ENCODE measurements at places on chromosomes 6 and 20.

DNA sequence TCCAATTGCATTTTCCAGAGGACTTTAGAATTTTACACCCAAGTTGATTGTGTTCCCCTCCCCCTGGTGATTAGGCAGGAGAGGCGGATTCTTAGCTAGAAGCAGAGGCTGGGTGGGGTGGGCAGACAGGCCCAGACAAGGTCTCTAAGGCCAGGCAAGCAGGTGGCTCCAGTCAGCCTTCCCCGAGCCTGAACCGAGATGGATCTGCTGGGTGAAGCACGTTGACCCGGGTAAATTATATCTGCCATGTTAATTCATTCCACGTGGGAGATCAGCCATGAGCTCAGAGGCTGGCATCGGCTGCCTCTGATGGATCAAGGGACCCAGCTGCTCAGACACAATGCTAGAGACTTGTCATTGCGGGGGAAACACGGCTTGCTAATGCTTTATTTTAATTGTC is 159.5 kb upstream of the MAFB start:
- DNase-seq, result no peak

DNA sequence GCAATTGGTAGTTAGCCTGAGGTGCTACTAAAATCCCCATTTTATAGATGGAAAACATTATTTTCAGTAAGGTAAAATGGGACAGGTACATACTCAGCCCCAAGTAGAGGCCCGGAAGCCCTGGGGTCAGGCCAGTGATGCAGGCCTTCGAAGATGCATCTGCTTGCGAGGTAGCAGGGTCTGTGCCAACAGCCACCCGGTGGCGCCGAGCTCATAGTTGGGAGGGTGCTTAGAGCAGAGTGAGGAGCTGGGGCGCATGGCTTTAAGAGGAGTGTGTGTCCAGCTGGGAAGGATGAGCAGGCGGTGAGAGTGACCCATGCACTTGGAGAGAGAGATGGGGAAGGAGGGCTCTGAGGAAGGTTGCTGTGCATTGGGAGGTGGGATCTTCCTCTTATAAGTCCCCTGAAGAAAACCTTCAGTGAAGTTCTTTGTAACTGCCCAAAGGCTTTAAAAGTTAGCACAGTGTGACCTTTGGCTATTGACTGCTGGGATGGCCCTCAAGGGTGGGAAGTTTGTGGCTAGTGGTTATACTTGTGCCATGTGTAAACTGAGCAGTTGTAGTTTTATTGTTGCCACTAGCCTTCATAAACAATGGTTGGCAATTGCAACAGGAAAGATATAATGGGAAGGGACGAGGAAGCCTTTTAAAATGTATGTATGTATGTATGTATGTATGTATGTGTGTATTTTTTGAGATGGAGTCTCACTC is 71.1 kb downstream of the TOX2 start:
- no peak for DNase-seq

- no peak for DNase-seq
Measured at GRCh38 chr6:142975365-142975764, 30.4 kb upstream of the HIVEP2 start.

DNA sequence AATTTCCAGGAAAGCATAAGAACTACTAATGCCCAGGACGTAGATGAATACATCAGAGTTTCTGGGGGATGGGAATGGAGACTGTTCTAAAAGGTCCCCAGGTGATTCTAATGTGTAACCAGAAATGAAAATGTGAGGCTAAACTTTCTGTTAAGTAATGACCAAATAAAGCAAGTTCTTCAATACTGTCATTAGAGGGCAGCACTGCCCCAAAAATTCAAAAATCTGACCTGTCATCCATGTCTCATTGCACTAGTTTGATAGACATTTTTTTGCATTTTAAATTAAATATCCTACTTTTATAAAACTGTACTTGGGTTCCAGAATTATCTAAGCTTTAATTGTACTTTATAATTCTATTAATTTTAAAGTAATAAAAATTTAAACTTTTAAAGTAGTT is 94.9 kb downstream of the RFX6 start:
- DNase-seq, result peak; percentile 49

DNA sequence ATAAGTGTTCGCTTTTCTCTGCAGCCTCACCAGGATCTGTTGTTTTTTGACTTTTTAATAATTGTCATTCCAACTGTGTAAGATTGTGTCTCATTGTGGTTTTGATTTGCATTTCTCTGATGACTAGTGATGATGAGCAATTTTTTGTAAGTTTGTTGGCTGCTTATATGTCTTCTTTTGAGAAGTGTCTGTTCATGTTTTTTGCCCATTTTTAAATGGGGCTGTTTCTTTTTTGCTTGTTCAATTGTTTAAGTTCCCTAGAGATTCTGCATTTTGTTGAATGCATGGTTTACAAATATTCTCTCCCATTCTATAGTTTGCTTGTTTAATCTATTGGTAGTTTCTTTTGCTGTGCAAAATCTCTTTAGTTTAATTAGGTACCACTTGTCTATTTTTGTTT is 295.9 kb downstream of the PACRG start:
- no peak for DNase-seq

GRCh38 chr6:16358531-16359138 is 120.2 kb downstream of the GMPR start:
- no peak for DNase-seq

DNA sequence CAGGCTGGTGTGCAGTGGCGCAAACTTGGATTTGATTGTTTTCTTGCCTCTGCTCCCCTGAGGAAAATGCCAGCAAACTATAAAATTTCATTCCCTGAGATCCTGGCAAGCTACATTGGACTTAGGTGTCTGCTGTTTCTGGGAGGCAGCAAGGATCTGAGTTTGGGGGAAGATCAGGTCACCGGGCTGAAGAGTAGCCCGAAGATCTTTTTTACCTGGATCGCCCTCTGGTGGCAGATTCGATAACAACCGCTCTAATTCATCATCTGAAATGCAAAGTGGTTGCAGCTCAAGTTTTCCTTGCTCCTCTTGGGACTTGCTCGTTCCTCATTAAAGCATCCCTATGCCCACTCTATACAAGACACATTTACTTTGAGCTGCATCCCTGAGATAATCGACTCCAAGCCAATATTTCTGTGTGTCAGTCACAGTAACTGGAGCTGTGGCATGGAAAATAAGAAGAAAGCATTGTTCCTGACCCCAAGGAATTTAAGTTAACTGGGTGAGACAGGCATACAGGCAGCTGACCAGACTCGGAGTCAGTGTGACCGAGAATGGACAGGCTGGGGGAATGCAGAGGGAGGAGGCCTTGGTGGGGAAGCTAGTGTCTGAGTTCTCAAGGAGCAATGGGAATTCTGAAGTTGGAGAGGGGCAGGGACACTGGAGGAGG is 131.8 kb upstream of the PROKR2 start:
- peak; percentile 27 for DNase-seq

DNA sequence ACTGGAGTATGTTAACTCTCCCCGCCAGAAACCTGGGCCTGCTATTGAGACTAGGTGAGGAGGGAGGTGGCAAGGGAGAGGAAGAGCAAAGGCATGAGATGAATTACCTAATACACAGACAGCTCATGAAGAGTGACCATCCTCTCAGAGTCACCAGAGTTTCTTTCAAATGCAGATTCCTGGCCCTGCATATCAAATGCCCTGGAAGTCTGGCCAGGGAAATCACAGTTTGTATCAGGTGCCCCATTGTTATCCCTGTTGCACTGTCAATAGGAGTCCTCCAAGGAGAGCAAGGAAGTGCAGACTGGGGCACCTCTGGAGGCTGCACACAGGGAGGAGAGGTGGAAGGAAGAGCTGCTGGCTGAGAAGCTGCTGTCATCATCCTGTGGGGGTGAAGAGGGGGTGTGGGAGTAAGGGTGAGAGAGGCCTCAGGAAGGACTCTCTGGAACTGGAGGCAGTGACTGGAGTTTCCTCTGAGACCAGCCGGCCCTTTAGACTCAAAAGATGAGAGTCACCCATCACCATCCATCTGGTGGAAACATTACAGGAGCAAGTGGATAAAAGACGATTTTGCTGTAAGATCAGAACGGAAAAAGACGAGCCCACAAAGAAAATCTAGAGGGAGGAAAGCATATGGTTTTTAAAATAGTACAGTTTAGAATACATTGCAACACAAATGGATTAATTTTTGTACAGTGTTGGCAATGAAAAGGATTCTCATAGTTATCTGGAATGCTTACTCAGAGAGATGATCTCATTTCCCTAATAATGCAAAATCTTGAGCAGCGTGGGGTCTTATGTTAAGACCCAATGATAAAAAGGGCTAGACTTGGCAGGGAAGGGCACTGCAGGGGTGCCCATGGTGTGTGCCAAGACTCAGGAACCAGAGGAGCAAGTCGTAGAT is 268.1 kb downstream of the UST start:
- DNase-seq, result peak; percentile 62

- no peak for DNase-seq
Measured at GRCh38 chr6:16173167-16173940, 44.5 kb downstream of the MYLIP start.

DNA sequence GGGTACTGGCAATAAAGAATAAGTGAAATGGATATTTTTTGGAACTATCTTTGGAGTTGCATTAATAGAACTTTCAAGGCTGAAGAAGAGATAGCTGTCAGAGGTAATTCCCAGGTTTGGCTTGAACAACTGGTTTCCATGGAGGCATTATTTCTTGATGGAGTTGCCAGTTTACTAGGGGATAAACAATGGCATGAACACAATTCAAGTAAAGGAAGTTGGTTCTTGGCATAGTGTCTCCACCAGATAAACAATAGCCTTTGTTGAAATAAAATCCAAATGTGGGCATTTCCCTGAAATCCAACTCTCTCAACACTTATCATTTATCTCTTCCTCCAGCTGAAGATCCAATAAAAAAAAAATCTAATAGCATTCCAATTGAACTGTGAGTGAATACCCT is 454.9 kb downstream of the C6orf118 start:
- DNase-seq, result no peak

- DNase-seq, result no peak
Measured at GRCh38 chr20:15986690-15987089, 586.6 kb downstream of the KIF16B start.

- no peak for DNase-seq
Measured at GRCh38 chr6:102327697-102328225, 934.3 kb downstream of the GRIK2 start.

- DNase-seq, result peak; percentile 41
Measured at GRCh38 chr6:34919651-34920050, 30.6 kb downstream of the ANKS1A start.

- DNase-seq, result peak; percentile 54
Measured at GRCh38 chr6:1995636-1996035, 249.8 kb downstream of the GMDS start.

DNA sequence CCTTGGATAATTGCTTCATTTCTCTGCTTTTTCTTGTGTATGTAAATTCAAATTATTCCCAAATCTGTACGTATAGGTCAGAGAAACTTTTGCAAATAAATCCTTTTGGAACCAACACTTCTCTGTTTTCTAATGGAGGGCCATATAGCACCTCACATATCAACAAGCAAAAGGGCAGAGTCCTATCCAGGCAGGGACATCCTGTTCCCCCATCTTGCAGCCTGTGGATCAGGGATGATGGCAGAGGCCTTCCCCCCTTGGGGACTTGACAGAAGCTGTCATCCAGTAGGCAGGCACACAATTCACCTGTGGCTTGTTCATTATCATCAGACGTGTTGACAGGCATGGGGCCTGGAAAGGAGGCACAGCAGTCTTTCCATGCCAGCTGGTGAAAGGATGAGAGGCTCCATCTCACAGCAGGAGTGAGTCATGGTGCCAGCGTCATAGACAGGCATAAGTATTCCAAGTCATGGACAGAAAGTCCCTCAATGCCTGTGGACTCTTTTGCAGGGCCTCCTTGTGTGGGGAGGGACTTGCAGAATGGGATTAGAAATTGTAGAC is 31.8 kb upstream of the PLEKHG1 start:
- no peak for DNase-seq

DNA sequence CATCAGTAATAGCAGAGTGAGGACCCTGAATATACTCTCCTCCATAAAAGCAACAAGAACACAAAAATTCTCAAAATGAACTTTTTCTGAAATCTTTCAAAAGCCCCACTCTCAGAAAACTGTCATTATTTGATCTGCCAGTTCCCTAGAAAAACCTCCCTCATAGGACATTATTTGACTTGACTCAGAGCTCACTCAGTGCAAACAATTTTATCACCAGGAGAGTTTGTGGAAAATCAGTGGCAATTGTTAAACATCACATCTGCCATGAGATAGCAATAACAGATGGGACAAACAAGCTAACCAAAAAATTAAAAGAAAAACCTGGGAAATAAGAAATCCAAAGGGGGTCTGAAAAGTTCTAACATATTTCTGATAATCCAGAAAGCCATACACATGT is 100.0 kb downstream of the ATG5 start:
- no peak for DNase-seq

GRCh38 chr6:6287415-6287814 is 33.0 kb downstream of the F13A1 start:
- no peak for DNase-seq

GRCh38 chr20:57134804-57135203 is 131.6 kb downstream of the BMP7 start:
- no peak for DNase-seq

DNA sequence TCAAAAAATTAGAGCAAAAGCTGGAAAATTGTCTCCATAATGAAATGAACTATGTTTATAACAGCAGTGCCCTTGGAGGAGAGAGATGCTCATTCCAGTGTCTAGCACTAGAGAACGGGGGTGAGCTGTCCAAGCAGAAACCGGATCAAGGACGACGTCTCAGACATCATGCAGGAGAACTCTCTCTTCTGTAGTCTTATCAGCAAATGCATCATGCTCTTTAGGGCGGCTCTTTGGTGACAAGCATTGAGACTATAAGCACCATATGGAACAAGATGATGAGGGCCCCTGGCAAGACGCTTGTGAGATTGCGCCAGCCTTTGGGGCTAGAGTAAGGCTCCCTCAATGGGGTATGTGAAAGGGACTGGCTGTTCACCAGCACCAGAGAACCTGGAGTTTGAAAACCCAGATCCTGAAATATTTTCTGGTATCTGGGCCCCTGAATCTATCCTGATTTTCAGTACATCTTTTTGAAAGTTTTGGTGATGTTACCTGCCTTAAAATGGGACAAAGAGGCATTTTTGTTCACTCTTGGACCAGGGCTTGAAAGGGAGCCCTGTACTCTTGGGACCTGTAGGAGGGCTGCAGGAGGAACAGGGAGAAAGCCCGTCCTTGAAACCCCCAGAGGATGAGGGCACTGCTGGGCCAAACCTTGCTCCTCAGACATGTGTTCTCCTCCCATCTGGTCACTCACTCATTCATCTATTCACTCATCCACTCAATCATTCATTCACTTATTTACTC is 127.6 kb downstream of the TTLL2 start:
- no peak for DNase-seq

GRCh38 chr6:45541934-45542333 is 164.2 kb upstream of the SUPT3H start:
- no peak for DNase-seq

- DNase-seq, result no peak
Measured at GRCh38 chr6:38191418-38191817, 371.9 kb downstream of the ZFAND3 start.

DNA sequence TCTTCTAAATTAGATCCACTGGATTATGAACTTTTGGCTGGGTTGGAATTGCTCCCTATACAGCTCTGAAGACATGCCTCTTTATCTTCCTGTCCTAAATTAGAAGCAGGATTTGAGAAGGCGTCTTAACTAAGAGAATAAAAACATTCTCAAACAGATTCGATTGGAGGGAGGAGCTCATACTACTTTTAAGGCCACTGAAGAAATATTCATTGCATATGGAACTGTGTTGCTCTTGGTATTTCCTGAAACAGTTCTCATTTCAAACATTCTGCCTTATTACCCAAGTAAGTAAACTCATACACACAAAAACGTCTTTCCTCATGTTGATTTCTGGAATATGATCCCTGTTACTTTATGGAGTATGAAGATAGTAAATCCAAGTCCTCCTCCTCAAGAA is 519.7 kb upstream of the CDH4 start:
- DNase-seq, result no peak
